Adipocyte (in vitro differentiated cells): ENCODE measurements at places on chromosomes 4 and X.

GRCh38 chr4:19193274-19193981 lies 1058.3 kb upstream of the SLIT2 start:
- DNase-seq = no peak

- peak; percentile 36 for DNase-seq
These were observed 21.8 kb upstream of the AREG start for GRCh38 chr4:74423104-74423503.

DNA sequence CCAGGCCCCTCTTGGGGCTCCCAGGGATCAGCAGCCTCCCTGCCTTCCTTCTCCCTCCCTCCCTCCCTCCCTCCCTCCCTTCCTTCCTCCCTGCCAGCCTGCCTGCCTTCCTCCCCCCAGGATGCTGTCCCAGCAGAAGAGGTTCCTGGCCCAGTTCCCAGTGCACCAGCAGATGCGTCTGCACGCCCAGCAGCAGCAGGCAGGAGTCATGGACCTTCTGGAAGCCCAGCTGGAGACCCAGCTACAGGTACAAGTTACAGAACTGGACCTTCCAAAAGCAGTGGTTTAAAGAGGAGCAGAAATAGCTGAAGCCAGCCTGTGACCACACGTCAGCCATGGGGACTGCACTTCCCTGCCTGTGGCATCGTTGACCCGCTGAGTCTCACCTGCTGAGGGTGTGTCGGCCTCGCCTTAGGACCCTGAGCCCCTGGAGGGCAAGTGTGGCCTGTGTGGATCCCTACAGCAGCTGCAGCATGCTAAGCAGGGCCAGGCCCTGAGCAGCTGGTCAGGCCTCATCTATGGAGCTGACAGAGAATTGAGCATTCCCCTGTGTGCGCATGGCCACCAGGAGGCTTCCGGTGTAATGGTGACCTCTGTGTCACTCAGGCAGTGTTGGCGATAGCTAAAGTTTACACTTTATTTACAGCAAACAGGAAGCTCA lies 84.7 kb downstream of the CRMP1 start:
- DNase-seq = no peak

GRCh38 chr4:133452678-133453077 lies 303.6 kb downstream of the PCDH10 start:
- no peak for DNase-seq

GRCh38 chr4:101670370-101670769 lies 120.2 kb upstream of the BANK1 start:
- peak; percentile 22 for DNase-seq

DNA sequence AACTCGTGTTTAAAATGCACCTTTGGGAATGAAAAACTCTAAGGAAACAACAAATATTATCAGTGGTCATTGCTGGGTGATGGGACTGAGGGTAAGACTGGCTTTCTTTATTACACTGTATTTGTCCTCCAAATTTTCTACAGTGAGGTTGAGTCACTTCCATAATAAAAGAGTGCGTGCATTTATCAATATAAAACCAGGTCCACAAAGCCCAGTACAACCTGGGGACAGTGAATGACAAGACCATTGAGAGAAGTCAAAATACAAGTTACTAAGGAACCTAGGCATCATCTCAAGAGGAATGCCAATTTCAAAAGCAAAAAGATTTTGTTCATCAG lies 76.4 kb downstream of the MAGED4 start:
- DNase-seq = no peak

- peak; percentile 25 for DNase-seq
These were observed 37.8 kb downstream of the SORBS2 start for GRCh38 chr4:185774131-185774653.
